ENCODE measurements at places on chromosomes 5 and 9.

DNA sequence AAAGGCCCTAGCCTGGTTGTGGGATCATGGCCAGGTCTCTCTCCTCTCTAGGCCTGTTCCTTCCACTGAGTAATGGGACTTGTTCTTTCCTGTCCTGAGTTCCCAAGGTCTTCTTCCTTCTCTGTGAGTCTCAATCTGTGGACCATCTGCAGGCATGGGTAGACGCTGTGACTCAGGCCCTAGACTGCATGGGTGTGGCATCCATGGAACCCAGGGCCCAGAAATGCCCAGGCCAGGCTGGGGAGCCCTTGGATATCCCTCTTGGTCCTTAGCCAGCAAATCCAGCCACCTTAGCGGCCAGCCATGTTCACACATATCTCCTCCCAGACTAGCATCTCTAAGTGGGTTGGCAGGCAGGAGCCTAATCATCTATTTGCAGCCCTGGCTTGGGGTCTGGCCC is 2.3 kb upstream of the ACSL6 start:
- DNase-seq, result no peak

- no peak for DNase-seq
Measured at GRCh38 chr5:74546796-74547195, 93.7 kb downstream of the ENC1 start.

- no peak for DNase-seq
Measured at GRCh38 chr5:142800776-142801494, 30.8 kb downstream of the ARHGAP26 start.

GRCh38 chr5:55415071-55415470 is 107.3 kb downstream of the MTREX start:
- no peak for DNase-seq

DNA sequence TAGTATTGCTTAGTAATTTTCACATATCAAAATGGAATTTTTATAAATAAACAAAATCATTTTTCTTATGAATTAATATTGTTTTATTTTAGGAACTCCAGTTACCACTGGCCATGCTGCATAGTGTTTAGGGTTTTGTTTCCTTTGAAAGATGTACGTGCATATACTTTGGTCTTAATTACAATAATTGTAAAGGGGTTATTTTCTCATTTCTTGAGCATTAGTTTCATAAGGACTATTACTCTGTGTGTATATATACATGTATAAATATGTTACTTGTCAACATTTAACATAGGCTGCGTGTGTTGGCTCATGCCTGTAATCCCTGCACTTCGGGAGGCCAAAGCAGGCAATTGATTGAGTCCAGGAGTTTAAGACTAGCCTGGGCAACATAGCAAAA is 21.6 kb downstream of the ACO1 start:
- no peak for DNase-seq

- no peak for DNase-seq
Measured at GRCh38 chr5:135100011-135100410, 66.0 kb upstream of the PITX1 start.

All from GM18507 (cell line).